ENCODE measurements at places on chromosomes 11 and 22. TPM values are rescaled to one million over a fixed set of nuclear protein-coding genes. Genes with fewer than 3 reads are reported as not detected.

DNA sequence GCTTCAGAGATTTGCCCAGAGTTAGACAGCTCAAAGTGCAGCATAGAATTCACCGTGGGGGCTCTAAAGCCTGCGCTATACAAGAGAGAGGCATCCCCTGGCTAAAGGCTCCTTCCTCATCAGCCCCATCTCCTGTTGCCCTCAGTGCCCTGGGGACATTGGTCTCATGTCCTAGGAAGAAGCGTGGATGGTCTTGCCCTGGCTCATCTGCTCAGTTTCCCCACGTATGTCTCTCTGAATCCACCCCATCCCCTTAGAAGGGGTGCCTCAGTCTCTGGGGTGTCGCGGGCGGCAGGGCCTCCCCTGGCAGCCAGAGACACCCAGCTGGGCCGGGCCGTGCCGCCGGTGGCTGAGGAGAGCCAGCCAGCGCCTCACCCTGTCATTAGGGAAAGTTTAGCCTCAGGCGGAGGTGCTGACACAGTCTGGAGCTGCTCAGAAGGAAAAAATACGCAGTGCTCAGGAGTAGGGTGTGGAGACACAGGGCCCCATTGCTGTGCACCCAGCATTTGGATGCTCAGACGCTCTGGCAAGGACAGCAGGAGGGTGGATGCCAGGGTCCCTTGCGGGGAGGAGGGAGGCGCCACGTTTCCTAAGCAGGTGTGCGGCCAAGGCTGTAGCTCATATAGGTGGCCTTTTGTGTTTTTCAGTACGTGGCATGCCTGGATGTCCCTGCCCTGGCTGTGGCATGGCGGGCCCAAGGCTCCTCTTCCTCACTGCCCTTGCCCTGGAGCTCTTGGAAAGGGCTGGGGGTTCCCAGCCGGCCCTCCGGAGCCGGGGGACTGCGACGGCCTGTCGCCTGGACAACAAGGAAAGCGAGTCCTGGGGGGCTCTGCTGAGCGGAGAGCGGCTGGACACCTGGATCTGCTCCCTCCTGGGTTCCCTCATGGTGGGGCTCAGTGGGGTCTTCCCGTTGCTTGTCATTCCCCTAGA lies 1.3 kb downstream of the SLC39A13 start:
- no peak for DNase-seq

DNA sequence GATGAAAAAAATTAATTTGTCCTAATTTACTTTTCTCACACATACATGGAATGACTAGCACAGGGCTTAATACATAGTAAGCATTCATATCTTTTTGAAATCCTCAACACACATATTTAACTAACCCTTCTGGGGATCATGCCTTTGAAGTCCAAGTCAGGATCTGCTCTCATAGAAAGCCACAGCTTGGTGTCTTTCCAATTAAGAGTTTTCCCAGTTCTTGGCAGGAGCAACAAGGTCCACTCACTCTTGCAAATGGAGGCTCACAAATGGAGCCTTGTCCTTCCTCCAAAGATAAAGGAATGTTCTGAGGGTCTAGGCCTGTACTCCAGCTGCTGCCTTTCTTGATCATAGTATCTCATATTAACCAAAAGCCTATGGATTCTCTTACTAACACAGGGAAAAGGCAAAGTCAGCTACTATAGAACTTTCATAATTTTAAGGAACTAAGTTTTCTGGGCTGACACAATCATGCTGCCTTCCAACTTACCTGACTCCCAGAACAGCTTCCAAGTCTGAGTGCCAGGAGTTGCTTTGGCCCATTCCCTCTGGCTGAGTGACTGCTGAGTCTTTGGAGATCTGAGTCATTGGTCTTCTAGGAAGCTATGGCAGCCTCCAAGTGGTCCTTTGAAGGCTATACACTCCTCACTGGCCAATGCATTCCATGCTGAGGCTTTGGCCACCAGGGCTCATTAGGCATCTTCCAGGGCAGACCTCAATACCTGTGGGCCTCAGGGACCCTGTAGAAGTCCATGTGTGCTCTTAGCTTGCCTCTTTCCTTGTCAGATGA lies 25.8 kb upstream of the NUCB2 start:
- DNase-seq: no peak

- DNase-seq: no peak
Observed at GRCh38 chr11:9639099-9639498, 24.8 kb upstream of the SWAP70 start.

DNA sequence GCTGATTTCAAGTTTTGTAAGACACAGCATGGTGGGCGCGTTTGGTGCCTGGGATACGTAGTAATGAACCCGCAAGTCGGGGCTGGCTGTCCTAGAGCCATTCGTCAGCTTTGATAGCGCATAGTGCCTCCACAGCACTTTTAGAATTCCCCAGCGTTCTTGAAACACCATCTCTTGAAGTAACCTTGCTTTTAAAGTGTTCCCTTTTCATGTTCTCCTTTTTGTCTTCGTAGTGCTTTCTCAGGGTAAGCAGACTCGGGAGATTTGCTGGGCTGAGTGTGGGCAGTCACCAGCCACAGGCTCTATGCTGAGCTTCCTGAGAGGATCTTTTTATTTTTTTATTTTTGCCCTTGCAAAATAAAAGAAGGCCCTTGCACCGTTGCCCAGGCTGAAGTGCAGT lies 39.6 kb upstream of the CTTN start:
- no peak for DNase-seq

- DNase-seq: no peak
Observed at GRCh38 chr11:60469723-60470122, 14.1 kb downstream of the MS4A1 start.

DNA sequence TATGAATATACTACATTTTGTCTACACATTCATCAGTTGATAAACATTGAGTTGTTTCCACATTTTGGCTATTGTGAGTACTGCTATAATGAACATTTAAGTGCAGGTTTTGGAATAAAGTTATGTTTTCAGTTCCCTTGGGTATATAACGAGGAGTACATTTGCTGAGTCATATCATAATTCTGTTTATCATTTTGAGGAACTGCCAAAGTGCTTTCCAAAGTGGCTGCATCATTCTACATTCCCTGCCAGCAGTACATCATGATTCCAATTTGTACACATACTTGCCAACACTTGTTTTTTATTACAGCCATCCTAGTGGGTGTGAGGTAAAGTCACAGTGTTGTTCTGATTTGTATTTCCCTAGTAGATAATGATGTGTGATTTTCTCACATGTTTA lies 1458.6 kb upstream of the TENM4 start:
- DNase-seq: no peak

DNA sequence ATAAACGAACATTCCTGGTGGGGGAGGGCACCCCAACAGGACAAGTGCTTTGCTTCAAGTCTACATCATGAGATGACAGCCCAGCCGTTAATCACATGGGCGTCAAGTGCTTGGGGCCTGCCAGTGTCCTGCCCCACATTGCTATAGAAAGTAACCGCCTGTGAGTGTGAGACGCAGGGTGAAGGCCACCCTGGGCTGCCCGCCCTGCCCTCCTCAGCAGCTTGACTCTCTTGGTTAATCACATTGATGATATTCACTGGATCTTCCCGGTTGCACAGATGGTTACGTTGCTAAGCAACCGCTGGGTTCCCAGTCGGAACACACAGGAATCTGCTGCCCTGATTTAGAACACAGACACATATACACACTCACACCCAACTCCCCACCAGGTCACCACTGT lies 79.3 kb downstream of the CTTN start:
- no peak for DNase-seq

GRCh38 chr11:93623920-93624319 lies 37.6 kb upstream of the CEP295 start:
- DNase-seq: no peak

DNA sequence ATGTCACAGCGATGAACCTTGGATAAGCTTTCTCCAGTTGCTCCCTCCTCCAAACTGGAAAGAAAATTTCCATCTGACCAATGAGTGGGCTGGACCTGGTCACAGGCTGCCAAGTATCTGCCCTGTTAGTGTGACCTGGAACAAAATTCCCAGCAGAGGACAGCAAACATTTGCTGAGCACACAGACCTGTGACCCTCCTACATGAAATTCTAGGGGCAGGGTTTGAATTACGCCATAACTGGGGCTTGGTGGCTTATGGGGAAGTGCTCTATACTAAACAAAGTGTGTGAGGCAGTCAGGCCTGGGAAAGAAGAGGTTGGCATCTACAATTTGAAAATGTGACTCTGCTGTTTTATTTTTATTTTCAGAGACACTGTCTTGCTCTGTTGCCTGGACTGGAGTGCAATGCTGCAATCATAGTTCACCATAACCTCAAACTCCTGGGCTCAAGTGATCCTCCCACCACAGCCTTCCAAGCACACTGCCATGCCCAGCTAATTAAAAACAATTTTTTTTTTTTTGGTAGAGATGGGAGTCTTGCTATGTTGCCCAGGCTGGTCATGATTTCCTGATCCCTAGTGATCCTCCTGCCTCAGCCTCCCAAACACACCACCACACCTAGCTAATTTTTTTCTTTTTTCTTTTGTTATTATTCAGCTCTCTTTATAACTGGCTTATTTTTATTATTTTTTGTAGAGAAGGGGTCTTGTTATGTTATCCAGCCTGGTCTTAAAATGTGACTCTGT lies 13.6 kb upstream of the XBP1 start:
- DNase-seq: no peak

DNA sequence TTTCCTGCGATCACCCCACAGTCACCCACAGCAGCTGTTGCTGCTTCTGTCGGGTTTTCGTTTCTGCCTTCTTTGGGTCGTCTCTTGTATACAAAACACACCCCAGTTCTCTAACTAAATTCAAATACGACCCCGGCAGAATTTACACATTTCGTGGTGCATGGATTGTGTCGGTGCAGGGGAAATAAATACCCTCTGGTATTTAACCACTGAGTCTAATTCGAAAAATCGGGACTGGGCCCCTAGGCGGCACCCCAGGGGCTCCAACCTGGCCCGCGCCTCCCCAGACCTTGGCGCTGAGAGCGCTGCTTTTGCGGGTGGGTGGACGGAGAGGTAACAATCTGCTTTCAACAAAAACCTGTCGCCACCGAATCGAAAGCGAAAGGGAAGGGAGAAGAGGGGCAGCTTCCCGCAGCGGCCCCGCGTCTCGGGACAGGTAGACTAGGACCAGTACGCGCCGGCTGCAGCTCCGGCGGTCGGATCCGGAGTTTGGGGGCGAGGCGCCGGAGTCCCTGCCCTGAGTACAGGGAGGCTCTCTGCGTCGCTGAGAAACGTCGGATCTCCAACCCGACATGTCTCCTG lies 4.4 kb downstream of the ALX4 start:
- no peak for DNase-seq

GRCh38 chr11:10934293-10934860 lies 76.5 kb upstream of the ZBED5 start:
- no peak for DNase-seq

DNA sequence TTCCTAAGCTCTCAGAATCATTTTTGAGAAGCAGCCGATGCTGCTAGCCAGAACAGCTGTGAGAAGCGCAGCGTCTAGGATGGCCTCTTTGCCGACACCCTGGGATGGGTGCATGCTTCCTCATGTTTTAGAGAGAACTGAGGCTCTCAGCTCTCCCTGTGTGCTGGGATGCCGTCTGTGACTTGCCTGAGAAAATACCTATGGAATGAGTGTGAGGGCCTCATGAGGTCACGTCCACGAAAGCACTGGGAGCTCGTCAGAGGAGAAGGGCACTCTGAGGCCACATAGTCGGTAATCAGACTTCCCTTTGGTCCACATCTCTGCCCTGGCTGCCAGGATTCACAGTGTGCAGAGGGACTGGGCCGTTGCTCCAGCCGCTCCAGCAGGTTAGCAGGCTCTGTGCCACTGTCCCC lies 54.7 kb downstream of the MICAL3 start:
- DNase-seq: no peak

The INS gene
- total RNA-seq: not detected

The EHF gene
- 45.8 TPM for total RNA-seq

The SHISA8 gene
- not detected for total RNA-seq

The TMEM191C gene
- 6.7 TPM for total RNA-seq

The CBY1 gene
- total RNA-seq: 23.7 TPM

The GAB4 gene
- total RNA-seq: not detected

The PTGDR2 gene
- not detected for total RNA-seq

The FGF19 gene
- total RNA-seq: not detected
